ENCODE measurements at places on chromosomes 6 and 20.

DNA sequence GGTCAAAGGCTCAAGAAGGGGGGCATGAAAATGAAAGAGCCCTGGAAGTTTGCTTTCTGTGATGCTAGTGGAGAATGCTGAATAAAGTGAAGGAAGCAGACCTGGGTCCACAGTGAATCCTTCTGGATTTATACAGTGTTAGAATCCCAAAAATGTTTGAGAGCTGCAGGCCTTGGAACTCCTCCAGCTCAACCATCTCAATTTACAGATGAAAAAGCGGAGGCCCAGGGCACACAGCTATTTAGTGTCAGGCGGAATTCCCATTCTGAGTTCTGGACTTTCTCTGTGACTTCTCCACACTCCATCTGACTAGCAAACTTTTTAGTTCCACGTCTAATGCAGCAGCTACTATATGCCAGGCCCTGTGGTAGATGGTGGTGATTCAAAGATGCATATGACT lies 1.5 kb upstream of the PRSS35 start:
- ATAC-seq: no peak

DNA sequence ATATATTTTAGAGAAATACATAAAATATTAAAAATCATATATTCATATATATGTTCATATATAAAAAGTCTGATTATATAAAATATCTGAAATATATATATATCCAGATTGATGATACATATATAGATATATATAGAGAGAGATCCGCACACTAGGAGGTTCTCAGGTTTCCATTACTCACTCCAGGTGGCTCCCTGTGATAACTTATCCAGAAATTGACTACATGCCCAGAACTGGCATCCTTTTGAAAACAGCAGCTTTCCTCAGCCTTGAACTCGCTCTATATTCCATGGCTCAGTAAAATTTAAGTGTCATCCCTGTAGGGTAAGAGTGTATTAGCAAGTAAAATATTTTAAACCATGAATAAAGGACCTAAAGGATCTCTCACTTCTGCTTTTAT lies 206.8 kb downstream of the TINAG start:
- no peak for ATAC-seq

GRCh38 chr6:80860107-80860506 lies 753.6 kb downstream of the BCKDHB start:
- no peak for ATAC-seq

GRCh38 chr6:43202451-43202850 lies 20.5 kb downstream of the CUL9 start:
- ATAC-seq: no peak
